Kidney (tissue), 22 donors: ENCODE measurements at places on chromosomes 2 and 18.

DNA sequence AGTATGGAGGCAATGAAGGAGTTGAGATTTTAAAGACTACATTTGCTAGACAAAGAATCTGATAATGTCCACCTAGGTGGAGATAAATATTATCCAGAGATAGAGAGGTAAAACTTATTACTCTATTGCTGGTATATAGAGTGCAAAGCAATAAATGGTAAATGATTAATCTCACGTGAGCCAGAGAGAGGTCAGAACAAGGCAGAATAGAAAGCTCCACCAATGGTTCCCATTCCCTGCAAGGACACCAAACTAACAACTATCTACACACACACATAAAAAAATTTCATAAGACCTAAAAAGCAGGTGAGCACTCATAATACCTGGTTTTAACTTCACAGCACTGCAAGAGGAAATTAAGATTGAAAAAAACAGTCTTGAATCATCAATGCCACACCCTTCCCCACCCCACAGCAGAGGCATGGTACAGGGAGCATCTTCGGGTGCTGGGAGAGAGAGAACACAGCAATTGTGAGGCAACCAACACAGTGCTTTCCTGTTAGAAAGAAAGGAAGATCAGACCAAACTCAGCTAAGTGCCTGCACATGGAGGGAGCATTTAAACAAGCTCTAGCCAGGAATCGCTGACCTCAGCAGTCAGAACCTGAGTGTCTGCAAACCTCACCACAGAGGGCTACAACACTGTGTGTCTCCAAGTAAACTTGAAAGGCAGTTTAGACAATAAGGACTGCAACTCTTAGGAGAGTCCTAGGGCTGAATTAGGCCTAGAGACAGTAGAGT, 1432.6 kb upstream of the TMEFF2 start:
- no peak for DNase-seq

DNA sequence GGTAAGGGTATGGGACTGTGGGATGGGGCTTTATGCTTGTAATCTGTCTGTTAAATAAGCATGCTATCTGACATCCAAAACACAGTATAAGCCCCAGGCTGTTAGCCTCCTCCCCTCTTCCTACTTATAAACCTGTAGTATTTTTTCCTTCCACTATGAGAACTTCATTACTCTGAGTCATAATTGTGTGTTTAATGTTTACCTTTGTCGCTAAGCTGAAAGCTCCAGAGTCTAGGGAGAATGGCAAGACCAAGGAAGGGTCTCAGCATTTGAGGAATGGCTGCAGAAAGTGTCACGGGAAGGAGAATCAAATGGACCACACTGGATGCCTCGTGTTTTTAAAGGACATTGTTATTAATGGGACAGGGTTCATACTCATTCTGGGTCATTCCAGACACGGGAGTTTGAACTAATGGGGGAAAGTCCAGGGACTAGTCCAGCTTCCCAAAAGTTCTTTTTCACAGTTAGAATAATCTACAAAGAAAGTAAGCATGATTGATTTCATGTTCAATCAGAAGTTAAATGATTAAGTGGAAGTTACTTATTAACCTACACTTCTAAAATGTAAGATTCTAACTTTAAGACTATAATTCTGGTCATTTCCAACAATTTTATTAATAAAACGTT, 292.2 kb downstream of the AFF3 start:
- DNase-seq, result no peak

DNA sequence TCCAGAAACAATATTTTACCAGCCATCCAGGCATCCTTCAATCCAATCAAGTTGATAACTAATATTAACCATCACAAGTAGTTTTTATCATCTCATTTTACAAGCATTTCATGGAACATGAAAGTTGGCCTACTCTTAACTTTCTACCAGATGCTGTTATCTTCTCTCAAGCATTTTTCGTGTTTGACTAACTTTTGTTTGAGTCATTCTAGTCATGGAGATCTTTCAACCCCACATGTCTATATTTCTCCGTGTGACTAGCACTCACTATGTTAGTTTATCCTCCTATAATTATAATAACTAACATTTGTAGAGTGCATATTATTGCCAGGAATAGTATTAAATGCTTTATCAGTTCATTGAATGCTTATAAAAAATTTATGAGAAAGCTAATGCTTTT, 307.0 kb upstream of the CWC22 start:
- no peak for DNase-seq

DNA sequence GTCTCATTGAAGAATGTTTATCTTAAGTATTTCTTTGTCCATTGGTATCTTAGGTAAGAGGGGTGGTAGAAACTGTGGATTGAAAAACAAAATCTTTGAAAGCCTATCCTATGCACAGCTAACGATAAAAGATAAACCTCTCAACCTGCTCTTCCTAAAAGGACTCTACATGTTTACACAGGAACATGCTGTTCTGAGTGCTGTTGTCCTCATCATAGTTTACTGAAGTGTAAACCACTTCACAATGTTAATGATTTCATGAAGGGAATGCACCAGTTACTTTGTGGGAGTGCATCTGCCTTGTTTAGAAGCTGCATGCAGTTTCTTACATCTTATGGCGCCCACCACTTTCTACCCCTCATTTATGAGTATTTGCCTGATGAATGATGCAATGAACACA, 1.2 kb downstream of the ACMSD start:
- no peak for DNase-seq

GRCh38 chr2:100852999-100853908, 33.3 kb downstream of the NPAS2 start:
- no peak for DNase-seq
